Fibroblast of skin of back (primary cell): ENCODE measurements at places on chromosomes 7 and 10.

GRCh38 chr7:118158766-118159165 lies 25.2 kb upstream of the LSM8 start:
- DNase-seq, result no peak

GRCh38 chr7:128091106-128091505 lies 59.9 kb upstream of the LRRC4 start:
- DNase-seq, result peak; percentile 19

GRCh38 chr10:126017961-126018560 lies 121.7 kb downstream of the FANK1 start:
- peak; percentile 58 for DNase-seq

- DNase-seq, result no peak
Observed at GRCh38 chr10:88896994-88897853, 17.2 kb downstream of the STAMBPL1 start.

- DNase-seq, result peak; percentile 3
Observed at GRCh38 chr7:91512958-91513357, 248.7 kb downstream of the FZD1 start.

- peak; percentile 96 for DNase-seq
Observed at GRCh38 chr10:126090911-126091728, 194.8 kb downstream of the FANK1 start.

GRCh38 chr7:44283381-44284211 lies 41.8 kb downstream of the CAMK2B start:
- DNase-seq, result no peak

- DNase-seq, result no peak
Observed at GRCh38 chr7:154598396-154598795, 404.5 kb downstream of the PAXIP1 start.

- no peak for DNase-seq
Observed at GRCh38 chr7:75650062-75650461, 88.7 kb downstream of the HIP1 start.

DNA sequence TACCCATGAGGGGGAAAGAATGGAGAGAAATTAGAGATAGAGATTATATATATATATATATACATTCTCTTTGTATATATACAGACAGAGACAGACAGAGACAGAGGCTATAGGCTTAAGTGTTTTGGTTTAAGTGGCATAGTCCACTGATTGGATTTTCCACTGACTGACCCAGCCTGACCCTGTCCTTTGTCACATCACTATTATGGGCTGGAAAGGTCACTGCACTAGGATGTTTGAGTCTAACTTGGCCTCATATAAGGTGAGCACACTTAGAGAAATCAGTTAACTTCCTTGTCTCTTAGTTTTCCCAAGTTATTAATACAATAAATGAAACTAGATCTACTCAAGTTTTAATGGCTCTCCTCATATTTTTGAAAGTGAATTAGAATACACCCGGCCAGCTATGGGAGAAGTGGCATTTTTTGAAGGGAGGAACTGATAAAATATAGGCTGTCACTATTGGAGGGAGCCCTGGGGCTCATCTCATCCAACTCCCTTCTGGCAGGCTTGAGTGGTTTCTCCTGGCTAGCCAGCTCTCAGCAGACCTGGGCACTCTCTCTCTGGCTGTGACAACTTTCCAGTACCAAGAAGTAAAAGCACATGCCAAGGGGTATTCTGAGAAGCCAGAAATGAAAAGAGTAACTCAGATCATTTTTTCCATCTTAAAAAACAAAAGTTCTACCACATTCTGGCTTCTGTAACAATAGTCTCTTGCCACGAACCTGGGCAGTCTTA lies 455.6 kb upstream of the ANKRD30A start:
- DNase-seq, result no peak

DNA sequence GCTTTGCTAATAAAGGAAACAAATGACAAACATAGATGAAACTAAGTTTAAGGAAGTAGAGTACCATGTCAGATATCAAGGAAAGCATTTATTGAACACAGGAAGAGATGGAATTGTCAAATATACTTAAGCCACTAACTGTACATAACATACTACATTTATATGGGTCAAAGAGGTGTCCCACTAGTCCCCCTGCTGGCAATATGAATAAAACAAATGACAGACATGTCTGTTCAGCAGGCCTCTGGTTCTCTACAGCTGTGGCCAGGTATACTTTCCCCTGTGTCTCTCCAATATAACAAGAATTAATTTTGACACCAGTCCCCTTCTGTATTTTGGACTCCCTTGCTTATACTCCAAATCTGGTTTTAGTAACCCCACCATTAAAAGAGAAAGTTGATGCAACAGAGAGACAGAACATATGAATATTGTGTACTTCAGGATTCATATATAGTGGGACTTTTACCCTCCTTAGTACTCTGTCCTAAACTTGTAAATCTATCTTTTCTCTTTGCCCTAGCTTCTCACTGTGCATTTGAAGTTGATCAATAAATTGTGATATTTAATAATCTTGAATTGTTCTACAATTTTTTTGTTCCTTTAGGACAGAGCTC lies 42.9 kb downstream of the CD36 start:
- peak; percentile 42 for DNase-seq

- DNase-seq, result no peak
Observed at GRCh38 chr7:20299647-20300312, 30.9 kb upstream of the ITGB8 start.

- no peak for DNase-seq
Observed at GRCh38 chr7:100555701-100556100, 16.7 kb downstream of the AGFG2 start.
